CD4-positive, alpha-beta T cell treated with Interleukin-17A for 1 hour (primary cell): ENCODE measurements at places on chromosomes 12 and 14.
A peak's percentile ranks its signal among the peaks of the same experiment; 100 is the strongest.

GRCh38 chr12:28226705-28227104 lies 36.4 kb downstream of the CCDC91 start:
- DNase-seq, result no peak

DNA sequence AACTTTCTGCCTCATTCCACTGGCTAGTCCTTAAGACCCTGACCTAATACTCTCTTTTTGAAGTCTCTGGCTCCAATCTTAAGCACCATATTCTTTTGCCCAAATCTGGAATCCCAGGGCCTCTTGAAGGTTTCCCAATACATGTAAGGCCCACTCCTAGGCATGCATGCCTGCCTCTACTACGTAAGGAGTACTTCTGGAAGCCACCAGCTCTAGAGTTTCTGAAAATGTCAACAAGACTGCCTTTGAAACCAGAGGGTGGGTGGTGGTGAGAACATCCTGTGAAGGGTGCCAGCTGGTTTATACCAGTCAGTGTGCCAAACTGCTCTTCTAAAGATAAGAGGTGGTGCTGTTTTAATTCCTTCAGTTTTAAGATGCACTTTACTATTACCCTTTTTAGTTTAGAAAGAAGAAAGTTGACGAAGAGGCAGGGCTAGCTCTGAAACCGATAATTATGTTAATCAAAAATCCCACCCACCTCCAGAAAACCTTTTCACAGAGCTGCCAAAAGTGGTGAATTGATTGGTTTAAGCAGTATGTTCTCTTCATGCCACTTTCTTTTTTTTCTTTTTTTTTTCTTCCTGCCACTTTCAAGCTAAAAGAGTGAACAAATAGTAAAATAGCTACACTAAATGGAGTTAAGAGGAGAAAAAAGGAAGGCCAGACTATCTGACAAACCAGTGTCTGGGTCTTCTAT lies 8.7 kb upstream of the WDR89 start:
- peak; percentile 79 for DNase-seq

GRCh38 chr14:33569821-33570687 lies 380.8 kb downstream of the EGLN3 start:
- DNase-seq, result no peak

DNA sequence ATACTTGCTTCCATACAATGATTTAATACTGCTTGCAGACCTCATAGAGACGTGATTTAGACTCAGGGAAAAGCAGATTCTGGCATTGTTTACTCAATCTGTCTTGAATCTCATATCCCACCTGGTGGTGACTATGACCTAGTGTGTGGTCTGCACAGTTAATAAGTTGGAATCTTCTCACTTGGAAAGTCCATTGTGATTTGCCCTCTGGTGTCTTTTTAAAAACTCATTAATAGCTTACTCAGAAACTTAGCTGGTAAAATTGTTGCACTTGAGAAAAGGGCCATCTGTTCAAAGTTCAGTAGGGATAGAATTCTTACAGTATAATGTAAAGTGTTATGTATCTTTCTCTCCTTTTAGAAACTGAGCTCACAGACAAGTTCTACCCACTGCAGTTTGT lies 106.0 kb downstream of the PELI2 start:
- no peak for DNase-seq

DNA sequence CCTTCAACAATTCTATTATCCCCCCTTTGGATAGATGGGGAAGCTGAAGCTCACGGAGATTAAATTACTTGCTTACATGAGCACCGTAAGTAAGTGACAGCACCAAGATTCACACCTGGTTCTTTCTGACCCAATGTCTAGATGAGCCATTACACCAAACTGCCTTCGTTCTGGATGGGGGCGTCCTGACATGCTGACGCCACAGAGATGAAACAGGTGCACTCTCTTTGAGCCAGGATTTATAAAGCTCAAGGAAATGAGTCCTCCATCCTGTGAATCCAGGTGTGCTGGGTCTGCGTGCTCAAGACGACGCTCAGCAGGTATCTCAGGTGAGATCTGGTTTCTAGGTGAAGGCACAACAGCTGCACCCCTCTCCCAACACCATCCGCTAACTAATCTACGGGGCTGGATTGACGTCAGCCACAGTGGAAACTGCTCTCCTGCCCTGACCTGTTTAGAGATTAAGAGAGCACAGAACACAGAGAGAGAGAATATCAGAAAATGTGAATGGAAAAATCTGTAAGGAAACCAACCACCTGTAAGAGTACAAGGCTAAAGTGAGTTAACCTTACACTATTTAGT lies 61.6 kb downstream of the KSR2 start:
- DNase-seq, result no peak

DNA sequence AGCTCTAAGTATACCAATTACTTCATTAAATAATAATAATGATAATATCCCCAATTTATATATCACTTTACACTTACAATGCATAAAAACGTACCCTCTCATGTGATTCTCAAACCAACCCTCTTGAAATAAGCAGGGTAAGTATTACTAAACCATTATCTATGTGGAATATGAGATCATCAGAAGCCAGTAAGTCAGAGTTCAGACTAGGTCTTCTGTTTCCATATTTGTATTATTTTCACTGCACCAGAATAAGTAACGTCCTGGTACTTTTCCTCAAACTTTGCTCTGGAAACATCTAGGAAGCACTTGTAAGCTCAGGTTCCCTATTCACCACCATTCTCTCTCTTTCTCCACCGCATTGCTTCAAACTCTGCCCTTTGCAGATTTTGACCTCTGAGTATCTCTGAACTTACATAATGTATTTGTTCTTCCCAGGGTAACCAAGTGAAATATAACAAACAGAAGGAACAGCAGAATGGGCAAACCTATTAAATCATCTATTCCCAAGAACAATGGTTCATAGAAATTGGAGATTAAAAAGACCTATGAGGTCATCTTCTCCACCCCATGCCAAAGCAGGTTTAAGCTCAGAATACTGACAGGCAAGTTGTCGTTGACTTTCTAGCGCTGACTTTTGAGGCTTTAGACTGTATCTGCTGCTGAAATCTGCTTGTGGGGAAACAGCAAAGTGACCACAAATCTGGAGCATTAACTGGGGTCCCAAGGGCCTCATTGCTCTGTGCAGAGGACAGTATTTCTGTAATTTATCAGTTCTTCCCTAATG lies 161.3 kb upstream of the FAR2 start:
- DNase-seq, result no peak

DNA sequence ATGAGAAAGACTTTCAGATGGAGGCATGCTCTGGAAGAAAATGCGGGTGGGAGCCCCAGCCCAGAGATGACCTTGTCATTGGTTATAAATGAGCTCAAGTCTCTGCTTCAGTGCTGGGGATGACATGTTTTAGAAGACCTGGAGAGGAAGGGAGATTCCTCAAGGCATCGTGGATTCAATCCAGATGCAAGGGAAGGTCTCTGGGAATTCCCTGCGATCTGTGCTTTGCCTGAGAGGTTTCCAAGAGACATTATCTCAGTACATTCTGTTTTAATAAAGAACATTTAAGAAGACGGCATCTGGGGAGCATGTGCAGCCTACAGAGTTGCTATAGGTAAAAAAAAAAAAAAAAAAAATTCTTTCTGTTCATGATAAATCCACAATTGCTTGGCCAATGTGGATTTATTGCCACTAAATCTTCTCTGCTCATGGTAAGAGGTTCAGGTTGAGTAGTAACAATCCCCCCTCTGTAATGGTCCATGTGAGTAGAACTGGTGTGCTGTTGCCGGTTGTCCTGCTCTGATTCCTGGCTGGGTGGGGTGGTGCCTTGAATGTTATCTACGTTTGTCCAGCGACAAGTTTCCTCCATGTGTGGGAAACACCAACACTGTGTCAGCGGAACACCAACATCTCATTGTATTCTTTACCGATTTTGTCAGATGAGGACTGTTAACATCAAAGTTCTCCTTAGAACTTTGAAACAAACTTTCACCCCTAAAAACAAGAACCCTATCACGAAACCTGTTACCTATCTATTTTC lies 230.0 kb downstream of the MSRB3 start:
- DNase-seq, result no peak

GRCh38 chr14:73457041-73457923 lies 1.1 kb downstream of the NUMB start:
- DNase-seq, result peak; percentile 10

GRCh38 chr12:50925342-50925651 lies 27.0 kb upstream of the HIGD1C start:
- DNase-seq, result no peak

DNA sequence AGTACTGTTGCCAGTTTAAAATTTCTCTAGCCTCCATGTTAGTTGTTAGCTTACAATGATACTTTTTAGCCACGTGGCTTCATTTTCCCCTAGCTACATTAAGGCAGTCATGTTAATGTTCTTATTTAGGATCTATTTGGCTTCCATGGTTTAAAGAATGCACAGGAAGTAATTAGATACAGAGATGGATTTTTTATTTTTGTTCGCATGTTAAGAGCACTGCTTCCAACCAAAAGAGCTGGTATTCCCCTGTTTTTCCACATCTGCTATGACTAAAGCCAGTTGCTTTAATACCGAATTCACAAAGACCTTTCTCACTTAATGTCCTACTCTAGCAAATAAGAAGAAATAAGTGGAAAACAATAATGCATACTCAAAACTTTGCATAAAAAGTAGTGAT lies 45.1 kb downstream of the PRORP start:
- no peak for DNase-seq

GRCh38 chr14:68268197-68268596 lies 448.6 kb downstream of the RAD51B start:
- peak; percentile 44 for DNase-seq

- DNase-seq, result no peak
Measured at GRCh38 chr12:124160097-124160756, 134.7 kb upstream of the RFLNA start.

GRCh38 chr12:40226705-40227104 lies 1.9 kb downstream of the LRRK2 start:
- no peak for DNase-seq

GRCh38 chr14:71141701-71142374 lies 234.6 kb downstream of the PCNX1 start:
- DNase-seq, result no peak

DNA sequence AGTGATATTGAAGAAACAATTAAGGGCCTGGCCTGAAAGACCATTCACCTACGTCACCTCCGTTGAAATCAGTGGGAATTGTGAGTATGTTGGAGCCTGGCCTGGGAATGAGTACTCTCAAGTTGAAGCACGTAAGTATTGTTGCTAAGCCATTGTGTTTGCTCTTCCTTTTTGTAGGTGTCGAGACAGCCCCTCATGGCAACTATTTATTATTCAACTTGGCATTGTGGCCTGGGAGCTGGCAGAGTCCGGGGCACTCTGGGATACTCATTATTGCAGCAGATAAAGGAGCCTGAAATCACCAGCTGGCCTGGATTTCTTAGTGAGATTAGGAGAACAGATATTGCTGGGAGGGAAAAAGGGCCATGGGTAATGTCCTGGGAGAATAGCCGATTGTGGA lies 147.4 kb downstream of the C12orf75 start:
- DNase-seq, result no peak

DNA sequence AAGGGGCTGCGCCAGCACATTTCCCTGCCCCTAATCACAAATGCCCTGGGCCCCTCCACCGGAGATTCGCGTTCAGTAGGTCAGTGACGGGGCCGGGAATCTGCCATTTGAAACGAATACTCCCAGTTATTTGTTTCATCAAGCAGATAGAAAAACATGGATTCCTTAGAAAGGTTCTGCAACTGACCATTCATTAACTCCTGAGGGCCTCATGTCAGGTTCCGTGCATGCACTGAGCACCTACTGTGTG lies 25.6 kb upstream of the UBC start:
- DNase-seq, result no peak

- DNase-seq, result no peak
Measured at GRCh38 chr14:81415781-81416180, 15.7 kb upstream of the STON2 start.

DNA sequence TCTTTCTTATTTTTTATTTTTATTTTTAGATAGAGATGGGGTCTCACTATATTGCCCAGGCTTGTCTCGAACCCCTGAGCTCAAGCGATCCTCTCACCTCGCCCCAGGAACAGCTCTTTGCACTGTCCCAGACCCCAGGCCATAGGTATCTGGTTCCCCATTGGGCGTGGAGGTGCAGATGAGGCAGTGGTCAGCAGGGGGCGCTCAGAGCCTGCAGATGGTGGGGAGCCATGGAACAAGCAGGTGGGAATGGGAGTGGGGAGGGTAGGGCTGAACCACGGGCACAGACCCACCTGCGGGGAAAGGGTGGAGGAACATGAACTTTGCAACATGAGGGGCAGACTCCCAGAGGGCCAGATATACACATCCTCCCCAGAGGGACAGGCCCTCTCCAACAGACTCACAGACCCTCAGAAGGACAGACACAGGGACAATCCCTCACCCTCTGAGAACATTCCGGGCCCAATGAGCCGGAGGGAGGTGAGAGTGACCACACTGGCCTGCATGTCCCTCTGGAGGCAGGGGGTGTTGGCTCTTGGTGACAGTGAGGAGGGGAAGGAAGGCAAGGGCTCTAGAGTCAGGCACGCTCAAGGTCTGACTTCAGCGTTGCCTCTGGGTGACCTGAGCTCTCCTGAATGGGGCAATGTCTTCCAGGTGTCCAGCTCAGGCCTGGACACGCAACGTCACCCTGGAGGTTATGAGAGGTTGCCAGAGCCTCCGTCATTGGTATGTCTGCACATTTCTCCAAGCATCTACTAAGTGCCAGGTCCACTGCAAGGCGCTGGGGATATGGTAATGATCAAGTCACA lies 34.9 kb downstream of the KRT80 start:
- peak; percentile 77 for DNase-seq

DNA sequence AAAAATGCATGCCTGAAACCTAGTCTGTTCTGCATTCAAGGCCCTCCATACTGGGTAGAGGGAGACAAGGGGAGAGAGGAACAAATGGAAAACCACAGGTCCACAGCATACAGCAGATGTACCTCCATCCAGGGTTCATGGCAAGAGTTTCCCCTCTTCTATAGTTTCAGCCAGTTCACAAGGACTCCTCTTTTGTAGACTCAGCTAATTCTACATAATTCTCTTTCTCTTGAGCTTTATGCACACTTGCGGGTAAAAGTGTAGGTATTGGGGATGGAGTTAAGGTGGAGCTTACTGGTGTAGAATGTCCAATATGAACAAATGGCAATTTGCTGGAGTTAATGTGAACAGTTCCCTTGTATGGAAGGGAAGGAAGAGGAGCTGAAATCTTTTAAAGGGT lies 23.4 kb downstream of the G2E3 start:
- DNase-seq, result no peak

GRCh38 chr12:99157946-99158345 lies 489.6 kb upstream of the GARIN6 start:
- DNase-seq, result no peak

GRCh38 chr12:112738531-112738930 lies 53.0 kb upstream of the RPH3A start:
- no peak for DNase-seq

GRCh38 chr12:103369929-103370328 lies 125.8 kb downstream of the C12orf42 start:
- no peak for DNase-seq

- DNase-seq, result no peak
Measured at GRCh38 chr14:49058511-49058910, 527.7 kb downstream of the RPS29 start.

- no peak for DNase-seq
Measured at GRCh38 chr14:94016446-94016976, 9.6 kb upstream of the OTUB2 start.

DNA sequence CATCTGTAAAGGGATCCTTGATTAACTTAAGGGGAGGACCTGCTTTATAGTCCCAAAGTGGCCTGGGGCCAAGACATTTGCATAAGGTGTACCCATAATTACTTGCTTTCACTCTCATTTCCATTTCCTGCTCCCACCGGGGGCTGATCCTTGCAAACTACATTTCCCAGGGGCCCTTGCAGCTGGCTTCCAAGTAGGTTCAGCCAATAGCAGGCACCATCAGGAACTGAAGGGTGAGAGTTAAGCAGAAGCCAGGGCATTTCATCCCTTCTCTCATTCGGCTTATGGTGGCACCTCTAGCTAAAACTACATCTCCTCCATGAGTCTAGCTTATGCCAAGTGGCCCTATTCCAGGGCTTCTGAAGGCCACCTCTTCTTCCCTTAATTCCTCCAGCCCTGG lies 88.8 kb downstream of the CCDC60 start:
- DNase-seq, result no peak
